Type B pancreatic cell (in vitro differentiated cells): ENCODE measurements at places on chromosomes 2 and 18. TPM values are rescaled to one million over a fixed set of nuclear protein-coding genes. Genes with fewer than 3 reads are reported as not detected.

FEZ2 gene
- total RNA-seq, result 29.9 and 34.4 TPM in 2 replicates

DNA sequence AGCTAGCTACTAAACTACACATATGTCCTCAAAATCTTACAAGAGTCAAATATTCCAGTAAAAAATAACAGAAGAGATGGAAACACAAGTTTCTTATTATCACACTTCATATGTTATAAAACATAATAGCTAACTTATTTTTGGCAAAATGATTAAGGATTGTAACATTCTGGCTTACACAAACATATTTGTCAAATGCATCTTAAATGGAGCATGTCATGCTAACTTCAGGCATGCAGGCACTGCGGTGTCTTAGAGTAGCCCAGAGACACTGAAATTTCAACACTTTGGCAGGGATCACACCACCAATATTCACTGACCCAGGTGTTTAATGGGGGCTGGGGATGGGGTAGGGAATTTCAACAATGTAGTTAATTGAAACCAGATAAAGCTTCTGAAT, 51.6 kb downstream of the LDAH start:
- DNase-seq, result no peak

- DNase-seq, result no peak
These were observed 33.9 kb upstream of the FHL2 start for GRCh38 chr2:105432749-105433148.

GRCh38 chr2:216495656-216496055, 3.0 kb upstream of the RPL37A start:
- no peak for DNase-seq

EMX1 gene
- 0.71 and 0.97 TPM in 2 replicates for total RNA-seq

DNA sequence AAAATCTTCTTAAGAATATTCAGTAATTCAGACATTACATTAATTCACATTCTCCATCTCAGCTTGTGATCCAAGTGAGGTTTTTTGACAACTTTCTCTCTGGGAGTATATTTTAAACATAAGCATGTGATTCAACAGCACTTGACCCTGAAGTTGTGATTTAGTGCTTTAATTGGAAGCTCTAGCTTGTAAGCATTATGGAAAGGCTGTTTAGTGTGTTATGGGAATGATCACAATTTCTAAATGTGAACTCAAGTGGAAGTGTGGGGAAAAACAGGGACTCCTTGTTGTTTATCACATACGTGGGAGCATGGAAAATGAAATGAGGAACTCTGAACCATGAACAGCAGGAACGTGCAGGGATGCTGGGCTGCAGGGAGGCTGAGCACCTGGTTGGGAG, 148.9 kb upstream of the BCL2L11 start:
- no peak for DNase-seq

GRCh38 chr2:24164416-24164973, 10.4 kb upstream of the FAM228A start:
- no peak for DNase-seq

- no peak for DNase-seq
These were observed 31.5 kb downstream of the MRPL33 start for GRCh38 chr2:27803046-27803445.

GRCh38 chr18:35215026-35215425, 25.8 kb upstream of the ZNF397 start:
- no peak for DNase-seq

PTPN4 gene
- total RNA-seq, result 31.7 and 37.4 TPM in 2 replicates

- DNase-seq, result no peak
These were observed 159.1 kb upstream of the LHCGR start for GRCh38 chr2:48914477-48915089.

- no peak for DNase-seq
These were observed 18.9 kb upstream of the IL1R2 start for GRCh38 chr2:101972621-101973434.

GRCh38 chr18:12391487-12392165, 14.6 kb upstream of the AFG3L2 start:
- no peak for DNase-seq

DNA sequence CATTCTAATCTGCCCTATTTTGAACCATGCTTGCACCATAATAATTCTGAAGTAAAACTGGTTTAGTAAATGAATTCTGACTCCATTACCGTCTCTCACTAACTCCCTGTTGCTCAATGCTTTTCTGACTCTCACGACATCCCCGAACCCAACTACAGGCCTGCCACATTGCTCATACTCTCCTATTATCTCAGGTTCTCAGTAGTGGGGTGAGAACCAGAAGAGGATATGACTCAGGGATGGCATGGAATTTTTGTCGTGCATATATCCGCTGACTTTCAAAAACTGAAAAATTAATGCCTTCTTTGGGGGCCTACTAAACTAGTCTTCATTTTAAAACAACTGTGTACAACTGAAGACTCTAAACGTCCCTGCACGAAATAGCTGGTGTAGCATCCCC, 34.3 kb downstream of the NETO1 start:
- DNase-seq, result no peak

ME2 gene
- total RNA-seq, result 49.6 and 51.1 TPM in 2 replicates

REG1B gene
- total RNA-seq, result not detected in 2 replicates

- peak; percentile 62 for DNase-seq
These were observed 14.0 kb downstream of the PXDN start for GRCh38 chr2:1730015-1730927.

DNA sequence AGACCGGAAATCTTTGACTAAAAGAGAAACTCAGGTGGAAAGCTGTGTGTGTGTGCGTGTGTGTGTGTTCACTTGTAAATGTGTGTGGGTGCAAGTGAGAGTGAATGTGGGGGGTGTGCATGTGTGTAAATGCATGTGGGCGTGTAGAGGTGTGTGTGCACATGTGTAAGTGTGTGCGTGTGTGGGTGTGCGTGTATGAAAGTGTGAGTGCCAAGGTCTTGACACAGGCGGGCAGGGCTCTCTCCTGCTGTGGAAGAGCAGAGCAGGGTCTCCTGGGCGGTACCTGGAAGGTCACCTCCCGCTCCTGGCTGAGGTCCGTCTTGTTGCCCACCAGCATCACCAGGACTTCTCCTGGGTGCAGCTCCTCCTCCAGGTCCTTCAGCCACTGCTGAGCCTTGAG, 10.6 kb downstream of the PRLH start:
- no peak for DNase-seq

- no peak for DNase-seq
These were observed 24.1 kb upstream of the CHRNA1 start for GRCh38 chr2:174788291-174788929.

RAB6D gene
- total RNA-seq, result 0.56 and 0.64 TPM in 2 replicates

- no peak for DNase-seq
These were observed 62.7 kb downstream of the ZNF516 start for GRCh38 chr18:76432274-76432755.

SERPINB12 gene
- 15.5 and 22.3 TPM in 2 replicates for total RNA-seq

GRCh38 chr2:96245609-96246390, 20.0 kb downstream of the TMEM127 start:
- DNase-seq, result no peak

DNA sequence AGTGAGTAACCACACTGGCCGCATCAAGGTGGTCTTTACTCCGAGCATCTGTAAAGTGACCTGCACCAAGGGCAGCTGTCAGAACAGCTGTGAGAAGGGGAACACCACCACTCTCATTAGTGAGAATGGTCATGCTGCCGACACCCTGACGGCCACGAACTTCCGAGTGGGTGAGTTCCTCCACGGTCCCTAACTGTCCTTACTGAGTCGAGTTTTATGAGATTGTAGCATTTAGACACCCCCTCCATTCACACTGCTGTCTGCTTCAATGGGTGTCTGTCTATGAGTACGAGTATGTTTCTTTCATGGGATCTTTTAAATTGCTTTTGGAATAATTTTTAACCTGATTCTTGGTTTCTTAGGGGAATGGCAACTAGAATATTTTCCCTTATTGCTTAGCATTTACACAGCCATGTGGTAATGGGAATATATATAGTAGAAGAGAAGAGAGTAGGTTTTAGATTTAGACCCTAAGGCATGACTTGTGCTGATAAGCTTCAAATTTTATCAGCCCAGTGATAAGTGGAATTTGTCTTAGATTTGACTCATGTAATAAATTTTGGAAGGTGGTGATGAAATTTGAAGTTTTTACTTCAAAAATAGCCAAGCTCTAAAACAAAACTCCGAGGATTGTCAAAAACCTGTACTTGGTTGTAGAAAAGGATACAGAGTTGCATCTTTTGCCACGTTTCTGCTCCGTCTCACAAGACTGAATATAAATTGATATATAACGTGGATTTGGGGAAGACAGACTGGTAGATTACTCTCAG, 188.2 kb downstream of the LTBP1 start:
- no peak for DNase-seq

FHOD3 gene
- total RNA-seq, result 3.8 and 5.3 TPM in 2 replicates

SERPINB11 gene
- 1.3 and 1.4 TPM in 2 replicates for total RNA-seq

DNA sequence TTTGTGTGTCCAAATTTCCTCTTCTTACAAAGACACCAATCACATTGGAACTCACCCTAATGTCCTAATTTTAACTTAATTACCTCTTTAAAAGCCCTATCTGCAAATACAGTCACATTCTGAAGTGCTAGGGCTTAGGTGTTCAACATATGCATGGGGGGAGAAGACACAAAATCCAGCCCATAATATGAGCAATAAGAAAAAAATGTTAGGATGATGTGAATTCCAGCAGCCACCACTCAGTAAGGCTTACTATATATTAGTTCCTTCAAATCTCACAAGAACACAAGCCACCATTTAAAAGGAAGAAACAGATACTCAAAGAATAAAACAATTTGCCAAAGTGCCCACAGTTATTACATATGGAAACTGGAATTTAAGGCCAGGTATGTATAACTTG, 285.7 kb downstream of the EPHA4 start:
- DNase-seq, result no peak

CCT4 gene
- total RNA-seq, result 146 and 204 TPM in 2 replicates

DNA sequence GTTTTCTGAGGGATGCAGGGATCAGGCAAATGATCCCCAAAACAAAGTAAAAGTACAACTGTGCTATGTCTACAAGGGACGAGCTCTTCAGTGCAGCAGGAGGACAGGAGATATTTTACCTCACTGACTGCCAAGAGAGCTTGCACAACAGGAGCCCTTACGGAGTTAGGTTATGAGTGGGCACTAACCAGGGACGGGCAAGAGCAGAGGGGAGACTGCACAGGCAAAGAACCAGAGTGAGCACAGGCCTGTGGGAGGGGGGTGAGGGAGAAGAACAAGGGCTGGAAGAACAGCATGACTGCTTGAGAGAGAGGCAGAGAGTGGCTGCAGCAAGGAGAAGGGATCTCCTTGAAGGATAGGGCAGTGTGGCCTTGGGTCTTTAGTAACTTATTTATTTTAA, 101.1 kb upstream of the PID1 start:
- DNase-seq, result no peak

DNA sequence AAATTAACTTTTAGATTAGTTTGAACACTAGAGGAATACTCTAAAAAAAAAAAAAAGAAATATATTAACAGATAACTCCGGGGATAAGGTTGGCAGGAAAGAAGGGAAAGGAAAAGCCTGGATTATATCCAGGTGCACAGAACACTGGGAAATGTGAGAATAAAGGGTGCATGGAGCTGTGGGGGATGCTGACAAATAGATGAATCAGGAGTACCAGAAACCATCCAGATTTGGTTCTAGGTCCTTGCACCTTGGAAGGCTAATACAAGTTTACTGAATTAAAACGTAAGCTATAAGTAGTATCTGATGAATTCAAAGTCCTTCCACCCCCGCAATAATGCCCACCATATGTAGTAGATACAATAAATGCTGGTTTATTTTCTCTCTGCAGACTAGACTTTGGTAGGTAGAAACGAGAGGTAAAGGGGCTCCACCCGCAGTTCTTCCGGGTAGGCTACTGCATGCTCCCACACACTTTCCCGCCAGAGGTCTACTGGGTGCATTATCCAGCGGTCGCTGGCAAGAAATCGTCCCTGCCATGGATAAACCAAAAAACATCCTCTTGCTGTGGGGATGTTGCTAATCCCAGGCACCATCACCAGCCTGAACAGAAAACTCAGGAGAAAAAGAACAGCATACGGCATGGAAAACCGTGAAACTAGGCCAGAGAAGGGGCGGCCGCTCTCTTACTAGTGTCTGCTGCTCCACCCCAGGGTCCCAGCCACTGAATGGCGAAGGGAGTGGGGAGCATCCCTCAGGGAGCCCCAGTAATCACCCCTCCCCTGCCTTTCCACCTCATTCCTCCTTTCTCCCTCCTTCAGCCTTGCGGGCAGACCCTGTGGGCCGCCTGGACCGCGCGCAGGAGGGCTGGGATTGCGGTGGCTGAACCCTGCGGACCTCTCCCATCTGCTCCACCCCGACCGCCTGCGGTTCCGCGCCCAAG, 1.5 kb downstream of the CNRIP1 start:
- no peak for DNase-seq

GRCh38 chr2:179726461-179727180, 134.8 kb downstream of the ZNF385B start:
- DNase-seq, result no peak

DNA sequence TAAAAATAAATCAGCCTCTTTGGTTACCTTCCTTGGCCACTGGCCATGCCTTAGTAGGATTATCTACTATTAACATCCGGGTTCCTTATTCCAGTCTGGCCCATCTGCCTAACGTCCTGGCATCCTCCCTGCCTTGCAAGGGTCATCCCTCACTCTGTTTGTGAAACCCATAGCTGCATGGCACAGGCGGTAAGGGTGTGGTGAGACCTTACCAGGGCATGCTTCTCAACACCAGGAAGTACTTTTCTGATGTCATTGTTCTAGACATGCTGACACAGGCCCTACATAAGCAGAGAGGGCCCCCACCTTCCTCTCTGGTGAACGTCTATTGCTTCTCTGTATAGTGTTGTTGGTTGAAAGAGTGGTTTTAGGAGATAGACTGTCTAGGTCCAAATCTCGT, 296.8 kb upstream of the SPRED2 start:
- DNase-seq, result no peak

INHBB gene
- total RNA-seq, result 4.9 and 7.5 TPM in 2 replicates

- DNase-seq, result no peak
These were observed 8.9 kb upstream of the KLHL29 start for GRCh38 chr2:23376075-23376474.

- no peak for DNase-seq
These were observed 314.0 kb upstream of the ID2 start for GRCh38 chr2:8367833-8368232.
